Chondrocyte (in vitro differentiated cells): ENCODE measurements at places on chromosomes 1 and 21. TPM values are rescaled to one million over a fixed set of nuclear protein-coding genes. Genes with fewer than 3 reads are reported as not detected.
A peak's percentile ranks its signal among the peaks of the same experiment; 100 is the strongest.

DNA sequence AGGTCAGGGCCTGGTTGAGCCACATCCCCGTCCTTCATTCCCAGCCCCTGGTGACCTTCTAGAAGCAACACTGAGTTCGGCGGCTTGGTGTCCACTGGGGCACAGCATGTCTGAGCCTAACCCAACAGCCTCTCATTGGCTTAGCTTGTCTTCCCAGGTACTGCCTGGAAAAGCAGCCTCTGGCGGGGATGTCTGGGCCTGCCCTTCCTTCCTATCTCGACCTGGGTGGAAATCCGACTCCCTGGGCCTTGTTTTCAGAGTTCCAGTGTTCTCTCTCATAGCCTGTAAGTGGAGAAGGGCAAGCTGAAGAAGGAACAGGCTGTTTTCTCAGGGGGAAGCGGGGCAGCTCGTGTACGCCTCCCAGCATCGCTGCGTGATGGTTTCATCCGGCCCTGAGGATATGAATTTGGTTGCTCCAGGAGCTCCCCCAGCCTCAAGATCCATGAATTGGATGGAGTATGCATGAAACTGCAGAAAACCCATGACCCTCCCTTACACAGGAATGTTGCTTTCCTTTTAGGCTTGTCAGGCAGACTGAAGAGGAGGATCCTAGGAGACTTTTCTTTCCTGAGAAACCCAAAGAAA is 116.5 kb upstream of the IRF2BP2 start:
- no peak for DNase-seq

Gene CHODL
- total RNA-seq: 0.18 to 0.22 TPM in 2 of 3 replicates, not detected in the other

GRCh38 chr1:9890224-9890731 is 19.8 kb downstream of the CTNNBIP1 start:
- no peak for DNase-seq

- no peak for DNase-seq
Observed at GRCh38 chr1:226664413-226665101, 74.5 kb downstream of the ITPKB start.

- no peak for DNase-seq
Observed at GRCh38 chr1:238318294-238319110, 427.8 kb upstream of the ZP4 start.

Gene KCNA10
- total RNA-seq: not detected in 3 replicates

Gene RIPPLY3
- 0.21 to 0.37 TPM in 2 of 3 replicates, not detected in the other for total RNA-seq

Gene C1orf53
- 4.1 to 6.2 TPM (median 5.3 TPM) in 3 replicates for total RNA-seq

- peak; percentile 81 for DNase-seq
Observed at GRCh38 chr1:20358761-20359263, 68.1 kb downstream of the VWA5B1 start.

Gene ODR4
- 16.6 to 22.1 TPM (median 16.7 TPM) in 3 replicates for total RNA-seq

- DNase-seq: no peak
Observed at GRCh38 chr1:231020816-231021215, 19.2 kb downstream of the FAM89A start.

GRCh38 chr1:181765451-181766026 is 282.2 kb downstream of the CACNA1E start:
- DNase-seq: no peak

DNA sequence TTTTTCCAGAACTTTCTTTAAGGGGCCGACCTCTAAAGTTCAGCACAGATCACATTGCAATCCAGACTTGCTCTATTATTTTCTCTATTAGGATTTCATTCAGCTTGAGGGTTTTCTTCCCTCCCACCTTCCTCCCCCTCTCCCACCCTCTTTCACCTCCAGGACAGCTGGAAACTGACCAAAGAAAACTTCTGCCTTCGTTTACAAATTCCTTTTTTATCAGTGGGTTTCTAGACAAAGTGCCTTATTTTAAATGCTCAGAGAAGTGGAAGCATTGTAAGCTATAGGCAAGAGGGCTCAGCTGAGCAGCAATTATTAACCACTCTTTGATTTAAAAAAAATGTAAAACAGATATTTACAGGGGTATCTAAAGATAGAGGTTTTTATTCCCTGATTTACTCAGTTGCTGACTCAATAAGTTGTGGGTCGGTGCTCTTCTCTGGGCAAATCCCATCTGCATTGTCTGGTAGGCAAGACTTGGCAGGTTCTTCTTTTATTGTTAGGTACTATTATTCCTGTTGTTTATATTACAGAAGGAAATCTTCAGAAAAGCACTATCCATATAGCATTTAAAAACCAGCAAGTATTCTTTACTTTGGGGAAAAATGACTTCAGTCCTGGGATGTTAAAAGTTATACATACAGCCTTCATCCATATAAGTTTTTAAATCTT is 277.0 kb upstream of the C1orf105 start:
- no peak for DNase-seq

DNA sequence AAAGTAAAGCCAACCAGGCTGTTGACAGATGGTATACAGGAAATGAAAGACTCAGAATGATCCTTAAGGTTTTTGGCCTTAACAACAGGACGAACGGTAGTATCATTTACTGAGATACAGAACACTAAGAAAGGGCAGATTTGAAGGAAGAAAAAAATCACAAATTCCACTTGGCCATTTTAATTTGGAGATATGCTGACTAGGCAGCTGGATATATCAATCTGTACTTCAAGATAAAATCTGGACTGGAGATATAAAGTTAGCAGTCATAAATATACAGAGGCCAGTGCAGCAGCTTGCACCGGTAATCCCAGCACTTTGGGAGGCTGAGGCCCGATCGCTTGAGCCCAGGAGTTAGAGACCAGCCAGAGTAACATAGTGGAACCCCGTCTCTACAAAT is 1.3 kb downstream of the NVL start:
- no peak for DNase-seq

DNA sequence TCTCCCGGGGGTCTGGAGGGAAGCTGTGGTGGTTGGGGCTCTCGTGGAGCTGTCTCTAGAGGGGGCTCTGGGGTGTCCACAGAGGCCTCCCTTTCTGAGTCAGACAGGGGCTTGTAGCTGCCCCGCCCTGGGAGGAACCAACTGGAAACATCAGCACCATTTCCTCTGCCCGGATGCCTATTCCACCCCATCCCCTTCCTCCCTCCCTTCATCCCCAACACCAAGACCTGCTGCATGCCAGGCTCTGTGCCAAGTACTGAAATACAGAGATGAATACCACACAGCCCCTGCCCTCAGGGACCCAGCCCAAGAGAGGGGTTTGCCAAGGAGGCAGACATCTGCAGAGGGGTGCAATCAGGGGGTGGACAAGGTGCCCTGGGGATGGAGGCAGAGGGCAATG is 125.6 kb upstream of the ADAR start:
- DNase-seq: no peak

DNA sequence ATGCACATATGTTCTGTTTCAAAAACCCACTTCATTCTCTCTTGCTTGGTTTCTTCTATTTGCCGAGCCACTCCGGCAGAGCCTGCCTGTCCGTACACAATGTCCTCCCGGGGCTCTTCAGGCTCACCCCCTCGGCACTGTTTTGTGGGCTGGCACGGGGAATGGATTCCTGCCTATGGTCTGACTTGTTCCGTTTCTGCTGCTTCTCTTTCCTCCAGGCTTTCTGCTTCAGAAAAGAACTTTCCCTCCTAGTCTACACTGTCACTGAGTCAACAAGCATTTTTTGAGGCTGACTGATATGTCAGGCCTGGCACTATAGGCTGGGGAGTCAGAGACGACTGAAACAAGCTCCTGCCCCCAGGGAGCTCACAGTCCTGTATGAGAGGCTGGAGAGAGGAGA is 28.4 kb upstream of the SARS1 start:
- DNase-seq: no peak

- no peak for DNase-seq
Observed at GRCh38 chr1:192284927-192285326, 31.9 kb upstream of the RGS21 start.

Gene KRTAP19-3
- total RNA-seq: not detected in 3 replicates

GRCh38 chr21:34536820-34537219 is 24.8 kb upstream of the KCNE1 start:
- no peak for DNase-seq

Gene UTS2
- total RNA-seq: not detected in 3 replicates

- no peak for DNase-seq
Observed at GRCh38 chr21:29873908-29874307, 65.9 kb downstream of the GRIK1 start.

DNA sequence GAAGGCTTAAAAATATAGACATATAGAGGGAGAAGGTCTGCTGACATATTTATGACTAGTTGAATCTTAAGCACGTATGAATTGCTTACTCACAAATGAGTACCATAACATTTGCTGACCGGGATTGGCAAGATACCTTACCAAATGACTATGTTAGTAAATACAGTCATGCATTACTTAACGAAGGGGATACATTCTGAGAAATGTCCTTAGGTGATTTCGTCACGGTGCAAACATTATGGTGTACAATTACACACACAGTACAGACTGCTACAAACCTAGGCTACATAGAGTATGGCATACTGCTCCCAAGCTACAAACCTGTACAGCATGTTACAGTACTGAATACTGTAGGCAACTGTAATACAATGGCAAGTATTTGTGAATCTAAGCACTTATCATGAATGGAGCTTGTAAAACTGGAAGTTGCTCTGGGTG is 19.4 kb upstream of the UBE2U start:
- no peak for DNase-seq

Gene NBPF8
- 15.8 to 22.8 TPM (median 16.4 TPM) in 3 replicates for total RNA-seq

GRCh38 chr1:164588516-164589341 is 29.7 kb downstream of the PBX1 start:
- no peak for DNase-seq

- DNase-seq: no peak
Observed at GRCh38 chr21:44696572-44696971, 400 bp upstream of the KRTAP10-12 start.

Gene COQ8A
- 6.6 to 10.2 TPM (median 7.4 TPM) in 3 replicates for total RNA-seq

GRCh38 chr21:25837533-25838265 is 102.9 kb downstream of the GABPA start:
- DNase-seq: no peak

GRCh38 chr21:33480481-33481103 is 818 bp upstream of the TMEM50B start:
- DNase-seq: no peak

DNA sequence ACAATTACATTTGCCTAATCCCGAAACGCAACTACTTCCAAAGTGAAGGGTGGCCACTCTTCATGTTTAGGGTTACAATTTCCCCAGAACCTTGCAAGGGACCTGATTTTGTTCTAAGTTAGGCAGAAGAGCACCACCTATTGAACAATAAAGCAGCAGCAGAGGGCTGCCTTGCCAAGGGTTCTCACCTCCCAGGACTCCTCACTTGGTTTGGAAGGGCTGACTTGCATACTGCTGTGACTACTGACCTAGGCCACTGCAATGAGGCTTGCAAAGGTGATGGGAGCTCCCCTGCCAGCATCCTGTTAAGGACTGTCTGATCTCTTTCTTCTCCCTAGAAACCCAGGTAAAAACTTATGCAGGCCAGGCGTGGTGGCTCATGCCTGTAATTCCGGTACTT is 14.2 kb downstream of the MTOR start:
- no peak for DNase-seq

DNA sequence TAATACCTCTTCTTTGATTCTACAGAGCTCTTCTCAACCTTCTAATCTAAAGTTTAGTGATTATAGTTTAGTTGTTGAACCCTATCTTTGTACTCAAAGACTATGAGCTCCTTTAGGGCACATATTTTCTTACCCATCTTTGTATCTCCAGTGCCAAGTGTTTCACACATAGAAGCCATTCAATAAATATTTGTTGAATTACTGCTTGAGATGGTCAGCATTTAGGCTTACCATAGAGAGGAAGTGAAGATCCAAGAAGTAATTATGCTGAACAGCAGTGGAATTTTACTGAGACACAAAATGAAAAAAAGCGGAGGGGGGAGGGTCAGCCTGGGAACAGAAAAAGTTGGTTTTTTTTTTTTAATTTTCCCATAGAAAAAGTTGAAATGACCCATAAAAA is 21.9 kb downstream of the PIK3R3 start:
- DNase-seq: no peak

DNA sequence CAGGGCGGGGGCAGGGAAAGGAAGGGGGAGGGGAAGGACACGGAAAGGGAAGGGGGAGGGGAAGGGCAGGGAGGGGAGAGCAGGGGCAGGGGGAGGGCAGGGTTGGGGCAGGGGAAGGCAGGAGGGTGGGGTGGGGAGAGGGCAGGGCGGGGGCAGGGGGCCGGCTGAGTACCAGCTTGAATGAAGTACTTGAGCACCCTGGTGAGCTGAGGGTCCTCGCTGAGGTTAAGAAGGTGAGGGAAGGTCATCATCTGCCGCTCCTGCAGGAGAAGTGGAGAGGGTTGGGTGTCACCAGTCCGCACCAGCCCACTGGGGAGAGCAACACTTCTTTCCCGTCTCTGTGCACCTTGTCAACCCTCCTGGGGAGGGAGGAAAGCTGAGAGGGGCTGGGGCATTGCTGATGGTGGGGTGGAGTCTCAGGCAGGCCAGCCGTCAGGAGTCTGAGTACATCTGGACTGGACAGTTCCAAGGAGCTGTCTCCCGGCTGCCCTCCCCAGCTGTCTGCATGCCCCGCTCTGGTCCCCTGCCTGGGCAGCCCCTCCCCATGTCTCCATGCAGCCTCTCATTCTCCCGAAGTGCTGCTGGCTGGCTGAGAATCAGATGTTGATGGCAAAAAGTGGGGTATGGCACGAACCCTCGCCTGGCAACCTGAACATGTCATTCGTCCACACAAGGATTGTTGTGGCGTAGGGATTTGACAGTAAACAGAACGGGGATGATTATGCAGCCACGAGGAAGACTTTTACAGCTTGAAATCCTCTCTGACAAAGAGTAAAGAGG is 70.0 kb downstream of the SCCPDH start:
- DNase-seq: peak; percentile 87

- DNase-seq: no peak
Observed at GRCh38 chr1:203196371-203196770, 9.9 kb upstream of the CHI3L1 start.

Gene FCRL1
- not detected in 3 replicates for total RNA-seq

DNA sequence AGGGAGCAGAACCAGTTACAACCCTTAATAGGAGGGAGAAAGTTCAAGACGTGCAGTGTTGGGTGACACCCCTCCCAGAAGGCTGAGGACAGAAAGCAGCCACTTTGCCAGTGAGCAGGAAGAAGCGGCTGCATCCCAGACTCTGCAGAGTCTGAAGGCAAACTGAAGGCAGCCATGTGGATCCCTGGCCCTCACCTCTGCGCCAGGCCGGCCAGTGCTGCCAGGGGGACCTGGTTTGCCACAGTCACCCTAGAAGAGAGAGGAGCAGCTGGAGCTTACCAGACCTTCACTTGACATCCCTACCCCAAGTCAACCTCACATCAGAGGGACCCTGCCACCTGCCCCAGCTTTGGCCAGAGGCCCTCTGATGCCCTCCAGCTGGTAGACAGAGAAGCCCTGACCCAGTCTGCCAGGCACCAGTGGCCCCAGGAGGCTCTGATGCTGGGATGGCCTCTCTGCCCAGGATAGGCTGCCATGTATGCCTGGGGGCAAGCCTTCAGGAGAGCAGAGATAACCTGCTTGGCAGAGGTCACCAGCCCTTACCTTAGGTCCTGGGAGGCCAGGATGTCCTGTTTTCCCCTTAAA is 16.3 kb upstream of the PEF1 start:
- DNase-seq: no peak

GRCh38 chr21:40680311-40680710 is 166.6 kb downstream of the DSCAM start:
- no peak for DNase-seq

- DNase-seq: no peak
Observed at GRCh38 chr1:108033550-108033951, 68.6 kb upstream of the VAV3 start.
